ENCODE measurements at places on chromosomes 5 and 9.

- no peak for DNase-seq
These were observed 79.4 kb downstream of the FER start for GRCh38 chr5:108827131-108827530.

- no peak for DNase-seq
These were observed 86.6 kb downstream of the EHMT1 start for GRCh38 chr9:137705443-137705863.

DNA sequence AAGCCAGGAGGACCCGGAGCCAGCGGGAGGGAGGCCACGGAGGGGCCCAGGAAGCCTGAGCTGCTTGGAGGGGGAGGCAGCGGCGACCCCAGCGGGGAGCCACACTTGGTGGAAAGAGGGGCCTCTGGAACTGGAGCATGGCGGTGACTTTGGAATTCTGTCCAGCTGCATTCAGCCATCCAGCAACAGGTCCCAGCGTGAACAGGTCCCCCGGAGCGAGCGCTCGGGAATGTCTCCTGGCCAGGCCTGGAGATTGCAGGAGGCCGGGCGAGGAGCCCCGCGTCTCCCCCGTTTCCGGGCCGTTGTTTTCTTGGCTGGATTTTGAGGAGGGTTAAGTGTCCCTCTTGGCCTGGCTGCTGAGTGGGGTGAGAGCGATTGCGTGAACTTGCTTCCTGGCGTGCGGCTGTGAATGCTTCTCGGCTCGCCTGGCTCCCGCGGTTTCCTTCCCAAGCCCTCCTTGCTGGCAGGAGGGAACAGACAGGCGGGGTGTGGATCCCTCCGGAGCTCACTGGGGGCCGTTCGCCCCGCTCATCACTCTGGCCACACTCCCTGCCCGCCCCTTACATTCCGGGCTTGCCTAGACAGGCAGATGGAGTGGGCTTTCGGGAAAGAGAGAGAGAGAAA, 125.3 kb upstream of the IRX4 start:
- peak; percentile 7 for DNase-seq

DNA sequence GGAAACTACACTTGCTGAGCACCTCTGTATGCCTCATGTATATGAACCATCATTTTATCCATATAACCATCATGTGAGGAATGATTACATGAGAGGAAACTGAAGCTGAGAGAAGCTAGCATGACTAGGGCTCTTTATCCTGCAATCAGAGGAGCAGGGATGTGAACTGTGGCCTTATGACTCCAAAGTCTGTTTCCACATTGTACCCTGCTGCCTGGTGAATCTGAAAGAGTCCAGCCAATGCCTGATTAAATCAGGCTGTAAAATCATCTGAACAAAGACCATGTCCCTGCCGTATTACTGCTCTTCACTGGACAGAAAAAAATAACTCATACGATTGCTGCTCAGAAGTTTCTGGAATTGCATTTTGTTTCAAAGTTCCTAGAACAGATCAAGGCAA, 67.0 kb downstream of the LPAR1 start:
- no peak for DNase-seq

- DNase-seq = no peak
These were observed 7.5 kb downstream of the RAD23B start for GRCh38 chr9:107290619-107291018.

DNA sequence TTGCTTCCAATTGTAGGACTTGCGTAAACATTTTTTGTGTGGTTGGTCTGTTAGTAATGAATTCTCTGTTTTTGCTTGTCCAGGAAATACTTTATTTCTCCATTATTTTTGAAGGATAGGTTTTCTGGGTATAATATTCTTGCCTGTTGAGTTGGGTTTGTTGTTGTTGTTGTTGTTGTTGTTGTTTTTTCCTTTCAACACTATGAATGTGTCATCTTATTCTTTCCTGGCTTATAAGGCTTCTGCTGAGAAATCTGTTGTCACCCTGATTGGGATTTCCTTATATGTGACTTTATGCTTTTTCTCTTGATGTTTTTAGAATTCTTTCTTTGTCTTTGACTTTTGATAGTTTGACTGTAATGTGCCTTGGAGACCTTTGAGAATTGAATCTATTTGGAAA, 39.8 kb downstream of the SLF1 start:
- no peak for DNase-seq

GRCh38 chr5:51013036-51013435, 346.6 kb downstream of the PARP8 start:
- no peak for DNase-seq

GRCh38 chr9:4739587-4740387, 1.2 kb downstream of the AK3 start:
- peak; percentile 34 for DNase-seq

- peak; percentile 29 for DNase-seq
These were observed 16.1 kb downstream of the FBP1 start for GRCh38 chr9:94623253-94623652.

DNA sequence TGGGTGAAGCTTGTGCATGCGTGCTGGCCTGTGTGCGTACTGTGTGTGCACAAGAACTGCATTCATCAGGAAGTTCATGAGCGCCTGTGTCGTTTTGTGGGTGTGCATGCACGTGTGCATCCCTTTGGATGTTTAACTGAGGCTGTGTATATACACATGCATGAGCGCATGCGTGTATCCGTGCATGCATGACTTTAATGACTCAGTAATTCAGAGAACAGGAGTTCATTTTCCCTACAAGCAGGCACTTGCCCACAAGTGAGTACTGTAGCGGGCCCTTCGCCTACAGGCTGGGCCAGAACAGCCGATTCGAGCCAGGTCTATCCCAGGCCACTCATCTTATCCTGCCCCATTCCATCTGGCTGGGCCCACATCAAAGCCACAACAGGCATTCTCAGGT, 29.8 kb downstream of the CORO2A start:
- no peak for DNase-seq

- peak; percentile 28 for DNase-seq
These were observed 118.9 kb downstream of the NXNL2 start for GRCh38 chr9:88653911-88654310.

- DNase-seq = no peak
These were observed 128.3 kb downstream of the C5orf15 start for GRCh38 chr5:133840168-133840567.

GRCh38 chr5:149323621-149324205, 21.6 kb upstream of the GRPEL2 start:
- no peak for DNase-seq

DNA sequence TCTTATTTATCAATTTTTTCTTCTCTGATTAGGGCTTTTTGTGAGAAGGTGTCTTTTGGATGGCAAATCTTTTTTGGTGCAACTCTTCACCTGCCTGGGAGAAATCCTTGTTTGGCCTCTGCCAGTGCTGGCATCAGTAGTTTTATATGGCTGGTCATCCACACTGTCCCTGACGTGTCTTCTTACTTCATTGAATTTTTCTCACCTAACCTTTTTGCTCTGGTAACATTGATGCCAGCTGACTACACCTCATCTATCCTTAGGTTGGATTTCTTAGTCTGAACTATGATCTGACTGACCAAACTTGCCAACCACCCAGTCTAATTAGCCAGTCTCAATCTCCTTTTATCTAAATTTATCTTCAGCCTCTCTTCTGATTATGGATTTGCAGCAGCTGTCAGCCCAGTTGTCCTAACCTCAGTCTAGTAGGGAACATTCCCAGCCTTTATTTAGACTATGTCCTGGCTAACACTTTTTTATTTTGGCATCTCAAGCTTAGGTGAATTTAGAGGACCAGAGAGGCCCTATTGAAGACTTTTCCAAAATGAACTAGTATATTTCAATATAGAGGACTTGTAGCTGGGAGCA, 10.6 kb upstream of the TMEM38B start:
- DNase-seq = no peak
